GM13977 (cell line): ENCODE measurements at places on chromosomes 1 and 21.

GRCh38 chr1:212138457-212138856 lies 102.9 kb downstream of the DTL start:
- no peak for DNase-seq

DNA sequence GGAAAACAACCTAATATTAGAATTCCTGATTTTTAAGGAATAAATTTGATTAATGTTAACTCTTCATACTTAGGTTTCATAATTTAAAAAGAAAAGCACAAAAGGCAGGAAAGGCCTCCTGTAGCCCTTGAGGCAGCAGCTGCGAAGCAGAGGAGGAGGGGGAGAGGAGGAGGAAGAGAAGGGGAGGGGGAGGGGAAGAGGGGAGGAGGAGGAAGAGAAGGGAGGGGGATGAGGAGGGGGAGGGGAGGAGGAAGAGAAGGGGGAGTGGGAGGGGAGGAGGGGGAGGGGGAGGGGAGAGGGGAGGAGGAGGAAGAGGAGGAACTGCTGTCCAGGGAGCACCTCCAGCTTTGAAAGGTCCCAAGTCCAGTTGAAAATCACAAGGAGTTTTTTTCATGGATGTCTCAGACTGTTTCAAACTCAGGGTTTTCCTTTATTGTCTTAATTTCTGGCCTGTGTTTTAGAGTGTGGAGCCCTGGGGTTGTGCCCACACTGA lies 35.1 kb upstream of the DIP2A start:
- DNase-seq, result no peak

GRCh38 chr21:43345746-43346409 lies 81.1 kb downstream of the SIK1 start:
- no peak for DNase-seq

DNA sequence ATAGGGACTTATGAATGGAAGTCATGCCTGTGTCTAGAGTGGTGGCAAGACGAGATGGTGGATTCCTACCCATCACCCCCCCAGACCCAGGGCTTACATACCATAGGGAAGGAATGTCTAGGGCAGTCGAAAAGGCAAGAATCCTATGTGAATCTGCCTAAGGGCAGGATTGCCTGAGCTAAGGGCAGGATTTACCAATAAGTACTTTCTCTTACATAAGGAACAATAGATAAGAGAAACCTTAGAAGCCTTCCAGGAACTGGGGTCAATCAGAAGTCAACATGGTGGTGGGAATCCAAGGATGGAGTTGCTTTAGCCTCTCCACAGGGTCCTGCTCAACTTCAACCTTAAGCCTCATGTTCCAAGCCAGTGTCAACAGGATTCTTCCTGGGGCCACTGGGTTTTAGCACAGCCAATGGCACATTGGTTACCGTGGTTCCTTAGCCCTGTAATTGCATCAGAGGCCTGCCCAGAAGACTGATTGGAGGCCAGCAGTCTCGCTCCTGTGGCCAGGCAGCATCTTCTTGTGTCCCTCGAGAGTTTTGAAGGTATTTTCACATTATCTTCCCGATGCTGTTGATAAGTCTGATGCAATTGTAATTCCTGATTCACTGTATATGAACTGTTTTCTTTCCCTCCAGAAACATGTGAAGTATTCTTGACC lies 20.7 kb downstream of the BACE2 start:
- no peak for DNase-seq

GRCh38 chr21:26554365-26554764 lies 18.7 kb downstream of the CYYR1 start:
- no peak for DNase-seq

DNA sequence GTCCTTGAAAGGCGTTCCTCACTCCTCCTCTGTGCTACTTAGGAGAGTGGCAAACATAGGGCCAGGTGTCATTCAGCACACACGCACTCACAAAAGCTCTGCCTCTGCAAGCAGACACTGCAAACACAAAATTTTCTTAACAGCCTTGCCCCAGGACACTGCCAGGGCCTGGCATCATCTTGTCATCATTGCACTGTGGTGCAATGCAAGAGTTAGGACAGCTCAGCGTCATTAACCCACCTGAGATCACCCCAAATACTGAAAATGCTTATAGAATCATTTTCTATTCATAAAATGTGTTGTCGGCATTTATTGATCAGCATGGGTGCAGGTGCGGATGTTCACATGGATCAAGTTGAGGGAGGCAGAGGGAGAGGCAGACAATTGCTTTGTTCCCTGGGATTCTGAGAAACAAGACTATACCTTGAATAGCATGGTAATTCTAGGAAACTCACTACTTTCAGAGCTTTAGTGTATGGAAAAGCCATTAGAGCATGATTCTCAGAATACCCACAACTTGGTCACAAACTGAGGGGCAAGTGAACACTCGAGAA lies 3.0 kb downstream of the ADAM30 start:
- no peak for DNase-seq

DNA sequence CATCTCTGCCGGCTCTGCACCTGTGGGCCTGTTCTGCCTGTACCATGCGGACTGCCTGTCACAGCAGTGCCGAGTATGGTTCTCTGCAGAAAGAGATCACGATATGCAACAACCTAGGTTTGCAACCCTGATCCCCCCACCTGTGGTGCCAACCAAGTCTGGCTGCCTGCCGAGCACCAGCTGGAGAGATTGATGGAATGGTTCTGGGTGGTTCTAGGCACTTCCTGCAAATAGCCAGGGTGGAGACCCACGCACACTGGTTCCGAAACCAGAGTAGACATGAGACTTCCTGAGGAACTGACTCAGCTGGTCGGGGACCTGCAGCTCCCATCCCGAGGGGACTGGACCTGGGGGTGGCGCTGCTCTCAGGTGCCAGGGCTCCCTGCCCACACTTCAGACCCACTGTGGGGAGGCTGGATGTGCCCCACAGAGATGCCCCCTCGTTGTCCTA lies 5.4 kb downstream of the TPRG1L start:
- no peak for DNase-seq

GRCh38 chr1:19202396-19202795 lies 7.7 kb downstream of the UBR4 start:
- no peak for DNase-seq

GRCh38 chr1:116107371-116107770 lies 3.8 kb upstream of the MAB21L3 start:
- no peak for DNase-seq

- no peak for DNase-seq
Observed at GRCh38 chr1:52571783-52572182, 18.9 kb upstream of the TUT4 start.
